LHCN-M2 (cell line): ENCODE measurements at places on chromosomes 1 and 21. TPM values are rescaled to one million over a fixed set of nuclear protein-coding genes. Genes with fewer than 3 reads are reported as not detected.

GRCh38 chr1:172966844-172967540 is 83.7 kb downstream of the TNFSF18 start:
- DNase-seq, result peak; percentile 44

- DNase-seq, result no peak
These were observed 5.2 kb upstream of the ABCB10 start for GRCh38 chr1:229563701-229564100.

- no peak for DNase-seq
These were observed 272.3 kb upstream of the ST6GALNAC5 start for GRCh38 chr1:76595024-76595423.

DNA sequence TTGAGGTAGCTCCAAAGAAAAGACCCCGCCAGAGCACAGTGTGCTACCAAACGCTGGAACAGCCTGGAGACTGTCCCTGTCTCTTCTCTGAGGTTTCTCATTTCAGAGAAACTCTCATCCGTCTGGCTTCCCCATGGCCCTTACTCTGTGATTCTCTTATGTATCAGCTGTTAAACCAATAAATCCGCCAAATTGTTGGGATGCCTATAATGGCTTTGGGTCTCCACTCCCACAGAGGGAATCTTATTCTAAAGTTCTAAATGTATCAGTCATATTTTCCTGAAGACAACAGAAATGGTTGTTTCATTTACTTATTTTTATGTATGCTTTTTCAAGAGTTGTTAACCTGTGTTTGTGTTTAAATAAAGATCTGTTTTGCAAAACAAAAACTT is 4.0 kb downstream of the ERG start:
- no peak for DNase-seq

The KCNA3 gene
- total RNA-seq, result not detected in 2 replicates

- peak; percentile 43 for DNase-seq
These were observed 82.8 kb upstream of the BEND5 start for GRCh38 chr1:48859456-48859855.

The INSRR gene
- not detected in 2 replicates for total RNA-seq

DNA sequence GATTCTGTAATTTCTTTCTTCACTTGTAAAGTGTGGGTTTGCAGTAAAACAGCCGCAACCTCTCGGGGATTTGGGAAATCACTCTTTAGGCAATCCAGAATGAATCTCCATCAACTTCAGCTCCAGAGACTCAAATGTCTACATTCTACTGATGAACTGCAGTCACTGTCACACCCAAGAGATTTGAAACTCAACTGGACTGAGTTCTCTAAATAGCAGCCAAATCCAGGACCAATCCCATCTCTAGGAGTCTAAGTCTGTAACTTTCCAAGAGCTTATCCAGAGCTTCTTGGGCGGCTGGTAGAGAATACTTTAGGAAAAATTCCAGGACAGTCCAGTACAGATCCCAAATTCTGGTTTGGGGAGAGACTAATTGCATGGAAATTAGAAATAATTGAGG is 62.9 kb downstream of the ADAMTS1 start:
- no peak for DNase-seq

- DNase-seq, result no peak
These were observed 1357.7 kb downstream of the NCAM2 start for GRCh38 chr21:22355949-22356348.

GRCh38 chr1:38268226-38268625 is 221.6 kb upstream of the POU3F1 start:
- no peak for DNase-seq

The SHE gene
- total RNA-seq, result not detected in 2 replicates

- DNase-seq, result no peak
These were observed 1.5 kb downstream of the PHGDH start for GRCh38 chr1:119713039-119713748.

The PCP4L1 gene
- 0.17 TPM in 1 of 2 replicates, not detected in the other for total RNA-seq

DNA sequence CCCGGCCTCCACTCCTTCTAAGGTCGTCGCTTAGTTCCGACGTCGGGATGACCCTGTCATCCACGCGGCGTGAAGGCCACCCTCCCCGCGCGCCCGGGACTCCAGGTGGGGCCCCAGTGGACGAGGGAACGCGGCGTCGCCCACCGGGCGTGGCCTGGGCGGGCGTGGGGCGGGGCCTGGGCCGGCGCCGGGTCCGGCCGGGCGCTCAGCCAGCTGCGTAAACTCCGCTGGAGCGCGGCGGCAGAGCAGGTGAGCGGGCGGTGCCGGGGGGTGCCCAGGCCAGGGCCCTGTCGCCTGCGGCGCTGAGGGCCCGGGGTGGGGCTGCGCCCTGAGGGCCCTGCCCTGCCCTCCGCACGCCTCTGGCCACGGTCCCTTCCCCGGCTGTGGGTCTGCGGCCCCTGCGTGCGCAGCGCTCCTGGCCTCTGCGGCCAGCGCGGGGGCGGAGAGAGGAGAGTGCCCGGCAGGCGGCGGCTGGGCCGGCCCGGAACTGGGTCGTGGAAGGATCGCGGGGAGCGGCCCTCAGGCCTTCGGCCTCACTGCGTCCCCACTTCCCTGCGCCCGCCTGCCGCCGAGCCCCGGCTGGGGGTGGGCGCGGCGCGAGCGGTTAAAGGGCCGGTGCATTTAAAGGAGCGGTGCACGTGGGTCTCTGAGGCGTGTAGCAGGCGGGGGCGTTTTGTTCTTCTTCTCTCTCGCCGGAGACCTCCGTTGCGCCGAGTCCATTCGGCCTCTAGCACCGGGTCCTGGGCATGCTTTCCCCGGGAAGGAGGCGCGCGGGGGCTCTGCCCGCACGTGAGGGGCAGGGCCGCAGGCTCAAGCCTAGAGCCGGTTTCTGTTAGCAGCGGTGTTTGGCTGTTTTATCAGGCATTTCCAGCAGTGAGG is at the start of gene PSEN2:
TSS of gene PSEN2 (plus strand) at position 216 of the 879 bp plus-strand sequence. CDS start 11,292 bp downstream, outside the sequence.
- DNase-seq, result peak; percentile 52

The VWA5B1 gene
- total RNA-seq, result not detected in 2 replicates

DNA sequence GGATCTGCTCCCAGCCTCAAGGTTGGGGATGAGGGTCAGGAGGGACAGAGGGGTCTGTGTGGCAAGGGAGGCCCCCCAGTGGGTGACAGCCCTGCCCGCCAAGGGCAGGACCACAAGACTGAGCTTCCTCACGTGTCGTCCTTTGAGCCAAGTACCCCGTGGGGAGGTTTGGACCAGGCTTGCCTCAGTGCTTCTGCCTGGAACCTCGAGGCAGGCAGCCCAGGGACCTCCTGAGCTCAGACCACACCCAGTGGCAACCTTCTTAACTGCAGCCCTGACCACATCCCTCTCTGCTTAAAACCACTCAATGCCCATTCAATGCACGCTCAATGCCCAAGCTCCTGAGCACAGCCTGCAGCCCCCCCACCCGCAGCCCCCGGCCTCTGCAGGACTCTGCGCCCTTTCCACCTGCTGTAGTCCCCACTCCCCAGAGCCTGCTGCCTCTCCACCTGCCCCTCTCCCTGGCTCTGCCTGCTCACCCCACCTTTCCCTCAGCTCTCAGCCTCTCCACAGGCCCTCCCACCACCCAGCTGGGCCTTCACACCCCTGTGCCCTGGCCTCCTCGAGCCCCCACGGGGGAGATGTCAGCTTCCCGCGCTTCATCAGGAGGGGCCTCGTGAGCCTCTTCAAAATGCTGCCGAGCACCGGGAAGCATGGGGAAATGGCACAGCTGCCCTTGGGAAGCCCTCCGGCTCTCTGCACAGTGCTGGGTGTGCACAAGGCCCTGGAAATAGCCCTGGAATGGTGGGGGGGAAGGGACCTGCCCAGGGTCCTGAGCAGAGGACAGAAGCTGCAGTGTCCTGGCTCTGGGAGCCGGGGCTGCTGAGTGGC is 129.3 kb upstream of the VAMP3 start:
- DNase-seq, result no peak

- no peak for DNase-seq
These were observed 277.6 kb downstream of the SIPA1L2 start for GRCh38 chr1:232352366-232352765.

- DNase-seq, result peak; percentile 76
These were observed 57.1 kb upstream of the COX20 start for GRCh38 chr1:244778344-244778743.

GRCh38 chr1:16015960-16016901 is 1.6 kb downstream of the HSPB7 start:
- peak; percentile 59 for DNase-seq

The RIMKLA gene
- not detected in 2 replicates for total RNA-seq

- DNase-seq, result no peak
These were observed 76.8 kb upstream of the COA6 start for GRCh38 chr1:234296496-234296895.

The PSRC1 gene
- 57.6 and 60.4 TPM in 2 replicates for total RNA-seq

The AMY1B gene
- not detected in 2 replicates for total RNA-seq

DNA sequence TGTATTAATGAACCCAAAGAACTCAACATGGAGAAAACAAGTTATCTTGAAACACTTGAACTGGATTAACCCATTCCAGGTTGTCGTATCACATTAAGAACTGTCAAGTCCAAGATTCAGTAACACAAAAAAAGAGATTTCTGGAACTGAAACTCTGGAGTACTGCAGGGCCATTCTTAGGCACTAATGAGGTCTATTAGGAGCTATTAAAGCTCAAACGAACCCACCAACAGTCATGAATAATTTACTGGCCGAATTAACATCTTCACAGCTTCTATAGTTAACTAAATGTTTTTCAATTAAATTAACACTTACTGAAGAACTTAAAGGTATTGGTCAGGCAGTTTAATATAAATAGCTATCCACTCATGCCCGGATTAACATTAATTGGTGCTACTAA is 4.6 kb downstream of the CSDE1 start:
- no peak for DNase-seq

- DNase-seq, result no peak
These were observed 19.4 kb downstream of the PLEKHA6 start for GRCh38 chr1:204340081-204340889.

DNA sequence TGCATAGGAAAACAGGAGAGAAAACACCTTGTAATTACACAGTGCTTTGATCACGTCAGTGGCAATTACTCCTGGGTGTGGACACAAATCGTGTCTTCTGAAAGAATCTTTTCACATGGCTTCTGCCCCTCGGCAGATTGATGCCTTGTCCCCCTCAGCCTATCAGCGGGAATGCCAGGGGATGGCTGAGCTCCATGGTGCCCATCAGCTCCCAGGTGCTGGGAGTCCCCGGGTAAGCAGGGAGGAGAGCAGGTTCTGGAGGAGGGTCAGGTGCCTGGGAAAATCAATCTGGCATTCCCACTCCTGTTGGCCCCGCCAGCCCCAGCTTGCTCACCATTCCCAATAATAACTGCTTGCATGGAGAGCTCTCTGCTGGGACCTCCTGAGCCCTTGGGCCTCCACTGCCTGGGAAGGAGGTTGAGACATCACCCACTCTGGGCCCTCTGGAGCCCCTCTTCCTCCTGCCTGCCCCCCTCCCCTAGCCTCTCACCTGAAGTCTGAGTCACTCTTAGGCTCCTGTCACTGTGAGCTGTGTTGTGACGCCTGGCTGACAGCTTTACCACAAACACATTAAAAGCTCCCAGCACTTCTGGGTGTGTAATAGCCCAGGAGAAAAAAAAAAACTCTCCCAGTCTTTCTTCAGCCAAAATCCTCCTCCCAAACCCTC is 4.9 kb downstream of the CAMK2N1 start:
- no peak for DNase-seq

- peak; percentile 44 for DNase-seq
These were observed 49.4 kb downstream of the SPATA46 start for GRCh38 chr1:162327144-162327787.

- DNase-seq, result no peak
These were observed 3.5 kb upstream of the UTS2 start for GRCh38 chr1:7856345-7856744.

The TMEM200B gene
- total RNA-seq, result 0.13 and 0.17 TPM in 2 replicates

- no peak for DNase-seq
These were observed 36.0 kb upstream of the KIF26B start for GRCh38 chr1:245118806-245119205.
